ENCODE measurements at places on chromosomes 1 and 21.
A peak's percentile ranks its signal among the peaks of the same experiment; 100 is the strongest.

DNA sequence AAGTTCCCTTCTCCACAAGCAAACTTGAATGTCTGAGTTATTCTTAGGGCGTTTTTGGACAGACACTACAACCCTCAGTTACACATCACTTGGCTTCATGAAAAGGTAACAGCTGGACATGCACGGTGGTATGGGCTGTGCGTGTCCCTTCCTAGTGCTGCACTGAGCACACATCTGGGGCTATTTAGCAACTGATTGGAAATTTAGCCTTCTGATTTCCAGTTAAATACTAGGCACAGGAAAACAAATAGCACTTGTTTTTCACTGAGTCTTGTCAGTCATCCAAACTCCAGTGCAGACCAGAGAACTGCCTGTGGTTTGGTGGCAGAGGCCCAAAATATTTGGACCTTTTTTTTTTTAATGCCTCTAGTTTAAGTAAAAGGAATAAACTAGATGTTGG lies 134.7 kb downstream of the TGFBR3 start:
- DNase-seq: no peak

GRCh38 chr1:226609836-226610455 lies 61.4 kb downstream of the STUM start:
- no peak for DNase-seq

GRCh38 chr21:40372506-40372905 lies 474.5 kb downstream of the DSCAM start:
- no peak for DNase-seq

DNA sequence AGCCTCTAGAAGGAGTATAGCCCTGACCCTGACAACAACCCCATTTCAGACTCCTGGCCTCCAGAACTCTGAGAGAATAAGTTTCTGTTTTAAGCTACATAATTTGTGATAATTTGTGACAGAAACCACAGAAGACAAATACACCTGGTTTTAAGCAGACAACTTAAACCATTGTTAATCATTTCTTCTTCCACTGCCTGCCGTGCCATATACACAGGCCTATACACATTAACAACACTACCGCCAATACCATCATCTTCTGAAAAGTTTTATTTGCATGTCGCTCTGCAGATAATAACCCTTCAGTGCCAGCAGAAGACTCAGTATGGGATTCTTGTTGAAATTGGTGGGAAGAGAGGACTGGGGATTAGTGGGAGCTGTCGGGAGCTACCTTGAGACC lies 39.9 kb upstream of the KRTAP19-8 start:
- no peak for DNase-seq

- no peak for DNase-seq
Measured at GRCh38 chr1:172727956-172728603, 69.2 kb downstream of the FASLG start.

DNA sequence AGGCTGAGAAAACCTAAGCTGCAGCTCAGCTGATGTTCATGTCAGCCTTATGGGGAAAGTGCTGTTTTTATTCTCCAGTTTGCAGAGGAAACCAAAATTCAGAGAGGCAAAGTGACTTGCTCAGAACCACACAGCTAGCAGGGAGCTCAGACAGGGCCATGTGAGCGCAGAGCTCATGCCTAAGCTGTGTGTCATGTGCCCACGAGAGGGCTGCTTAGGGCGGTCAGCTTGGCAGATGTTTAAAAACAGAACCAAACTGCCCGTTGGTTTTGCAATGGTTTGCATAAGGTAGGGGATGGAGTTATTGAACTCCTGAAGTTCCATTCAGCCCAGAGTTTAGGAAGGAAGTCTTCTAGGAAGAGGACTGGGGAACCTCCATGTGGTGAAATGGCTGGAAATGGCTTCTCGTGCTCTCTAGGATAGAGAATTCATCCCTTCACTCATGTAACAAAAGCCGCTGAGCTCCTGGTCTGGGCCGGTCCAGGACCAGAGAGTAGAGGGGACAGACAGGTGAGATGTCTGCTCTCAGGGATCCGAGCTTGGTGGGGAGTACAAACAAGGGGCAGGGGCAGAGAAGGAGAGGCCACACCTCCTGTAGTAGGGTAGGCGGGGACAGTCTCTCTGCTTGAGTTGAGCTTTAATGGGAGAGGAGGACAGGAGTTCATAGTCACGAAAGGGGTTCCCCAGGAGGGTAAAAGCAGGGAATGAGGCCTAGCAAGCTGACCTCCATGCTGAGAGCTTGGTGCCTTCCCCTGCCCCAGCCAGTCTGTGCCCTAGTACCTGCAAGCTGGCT lies 46.9 kb downstream of the ARHGEF10L start:
- no peak for DNase-seq

DNA sequence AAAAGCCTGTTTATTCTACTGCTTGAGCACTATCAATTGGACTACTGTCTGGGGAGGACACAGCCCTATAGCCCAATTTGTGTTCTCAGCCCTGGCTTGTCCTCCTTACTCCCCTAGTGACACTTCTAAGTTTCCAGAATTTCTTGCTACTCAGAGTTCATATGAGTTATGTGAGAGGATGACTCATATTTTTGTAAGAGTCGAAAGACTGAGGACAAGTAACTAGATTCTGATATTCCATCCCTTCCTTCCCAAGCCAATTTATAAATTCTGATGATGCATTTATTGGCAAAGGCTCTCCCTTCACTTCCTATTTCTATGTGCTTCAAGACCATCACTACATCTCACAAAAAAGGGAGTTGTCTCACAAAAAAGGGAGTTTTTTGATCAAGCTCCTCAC lies 422.2 kb upstream of the DEPDC1 start:
- no peak for DNase-seq

- no peak for DNase-seq
Measured at GRCh38 chr1:48753293-48753692, 23.4 kb downstream of the BEND5 start.

DNA sequence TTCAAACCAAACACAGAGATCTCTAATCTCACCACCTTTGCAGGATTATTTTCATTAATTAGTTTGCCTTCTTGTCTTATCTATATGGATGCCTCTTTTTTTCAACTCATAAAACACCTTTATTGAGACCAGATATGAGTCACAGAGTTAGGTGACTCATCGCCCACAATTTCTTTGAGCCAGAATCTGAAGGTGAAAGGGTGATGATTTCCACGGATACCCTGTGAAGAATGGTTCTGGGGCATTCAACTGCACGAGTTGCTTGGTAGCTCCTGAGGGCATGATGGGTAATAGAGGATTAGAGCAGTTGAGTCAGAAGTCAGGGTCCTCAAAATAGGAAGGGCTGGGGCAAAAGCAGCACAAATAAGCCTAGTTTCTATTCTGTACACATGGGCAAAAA lies 128.2 kb downstream of the TBX19 start:
- peak; percentile 47 for DNase-seq

DNA sequence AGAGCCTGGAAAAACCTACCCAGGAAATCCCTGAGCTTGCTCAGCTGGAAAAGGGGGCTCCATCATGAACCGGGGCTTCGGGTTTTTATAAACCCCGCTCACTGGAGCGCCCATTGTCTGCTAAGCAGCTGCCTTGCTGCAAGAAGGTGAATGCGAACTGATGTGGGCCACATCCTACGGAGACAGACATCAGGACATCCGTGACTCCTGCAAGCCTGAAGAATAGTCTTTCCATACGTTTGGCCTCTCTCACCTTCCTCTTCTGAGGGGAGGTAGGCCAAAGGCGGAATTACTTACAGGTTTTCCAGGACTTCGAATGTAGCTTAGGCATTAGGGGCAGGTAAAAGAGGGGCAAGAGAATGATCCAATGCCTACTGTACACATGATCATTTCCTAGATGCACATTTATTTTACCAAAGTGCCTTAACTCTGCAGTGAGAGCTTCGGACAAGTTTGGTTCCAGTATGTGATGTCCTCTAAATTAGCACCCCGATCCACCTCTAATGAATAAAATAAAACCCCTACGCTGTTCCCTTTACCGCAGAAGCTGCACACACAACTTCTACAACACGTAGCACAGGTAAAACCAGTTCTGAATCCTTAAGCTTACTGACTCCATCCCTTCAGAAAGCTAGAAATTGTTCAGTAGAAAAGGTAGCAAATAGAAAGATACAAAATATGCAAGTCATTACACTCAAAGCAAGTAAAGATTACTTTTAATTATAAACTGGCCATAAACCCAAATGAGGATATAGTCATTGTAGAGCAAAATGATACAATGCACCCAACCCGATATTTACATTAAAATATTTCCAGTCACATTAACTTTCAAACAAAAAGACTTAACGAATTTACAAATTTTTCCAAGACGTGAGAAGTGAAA lies 866 bp upstream of the SORT1 start:
- DNase-seq: no peak

- DNase-seq: no peak
Measured at GRCh38 chr1:184494929-184495328, 108.1 kb downstream of the C1orf21 start.

GRCh38 chr1:43834280-43835081 lies 99.1 kb upstream of the ARTN start:
- DNase-seq: no peak

- DNase-seq: no peak
Measured at GRCh38 chr1:200150721-200151120, 123.2 kb downstream of the NR5A2 start.

GRCh38 chr21:41759214-41759840 lies 7.5 kb downstream of the RIPK4 start:
- no peak for DNase-seq

DNA sequence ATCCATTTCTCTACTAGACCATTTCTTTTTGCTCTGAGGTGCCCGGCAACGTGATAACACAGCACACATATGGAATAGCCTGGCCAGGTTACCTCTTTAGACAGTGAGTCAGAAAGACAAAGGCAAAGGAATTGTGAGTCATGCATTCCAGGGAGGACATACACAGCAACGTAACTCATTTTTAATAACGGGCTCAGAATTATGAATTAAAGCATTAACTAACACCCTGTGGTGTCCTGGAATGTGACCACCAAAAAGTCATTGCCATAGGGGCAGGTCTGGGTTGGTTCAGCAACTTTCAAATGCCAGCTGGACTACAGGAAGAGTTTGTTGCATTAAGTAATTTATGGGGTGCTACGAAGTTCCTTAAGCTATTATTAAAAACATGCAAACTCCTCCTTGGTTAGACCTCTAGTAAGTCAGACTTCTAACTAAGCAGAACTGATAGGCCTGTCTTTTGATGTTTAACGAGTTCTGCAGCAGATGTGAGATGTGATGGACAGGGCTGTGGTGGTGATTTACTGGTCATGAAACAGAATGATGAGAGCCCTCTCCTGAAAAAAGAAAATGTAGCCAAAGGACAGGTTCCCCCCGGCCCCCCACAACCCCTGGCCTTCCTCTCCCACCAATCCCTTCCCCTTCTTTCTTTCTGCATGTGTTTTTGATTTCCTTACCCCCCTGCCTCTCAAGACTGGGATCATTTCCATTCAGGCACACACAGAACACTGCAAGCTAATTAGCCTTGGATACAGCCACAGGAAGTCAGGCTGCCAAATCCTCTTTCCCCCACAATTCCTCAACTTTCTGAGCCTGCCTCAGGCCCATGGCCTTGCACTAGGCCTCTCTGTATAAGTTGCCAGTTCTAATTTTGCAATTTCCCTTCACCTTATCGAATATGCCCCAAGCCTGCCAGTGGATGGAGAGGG lies 88.9 kb upstream of the HAO2 start:
- no peak for DNase-seq

- DNase-seq: no peak
Measured at GRCh38 chr1:167294528-167294927, 73.8 kb downstream of the POU2F1 start.

DNA sequence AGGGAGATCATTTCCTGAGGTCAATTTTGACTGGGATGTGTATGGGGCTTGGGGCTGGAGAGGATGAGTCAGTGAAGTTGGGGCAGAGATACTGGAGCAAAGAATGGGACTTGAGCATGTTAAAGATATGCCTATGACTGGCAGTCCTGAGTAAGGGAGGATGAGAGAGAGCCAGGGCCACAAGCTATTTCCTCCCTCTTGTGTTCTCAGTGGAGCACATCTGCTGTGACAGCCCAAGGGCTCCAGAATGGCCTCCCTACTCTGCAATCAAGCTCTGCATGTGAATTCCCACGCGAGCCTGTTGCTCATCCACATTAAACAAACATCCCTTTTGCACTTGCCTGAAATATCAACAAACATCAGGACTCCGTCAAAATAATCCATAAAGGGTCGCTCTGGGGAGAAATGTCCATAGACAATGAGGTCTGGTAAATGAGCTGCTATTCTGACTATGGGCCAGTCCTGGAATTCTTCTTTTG lies 9.2 kb downstream of the ADCY10 start:
- DNase-seq: no peak

- DNase-seq: peak; percentile 49
Measured at GRCh38 chr1:21659099-21659923, 9.8 kb downstream of the RAP1GAP start.

DNA sequence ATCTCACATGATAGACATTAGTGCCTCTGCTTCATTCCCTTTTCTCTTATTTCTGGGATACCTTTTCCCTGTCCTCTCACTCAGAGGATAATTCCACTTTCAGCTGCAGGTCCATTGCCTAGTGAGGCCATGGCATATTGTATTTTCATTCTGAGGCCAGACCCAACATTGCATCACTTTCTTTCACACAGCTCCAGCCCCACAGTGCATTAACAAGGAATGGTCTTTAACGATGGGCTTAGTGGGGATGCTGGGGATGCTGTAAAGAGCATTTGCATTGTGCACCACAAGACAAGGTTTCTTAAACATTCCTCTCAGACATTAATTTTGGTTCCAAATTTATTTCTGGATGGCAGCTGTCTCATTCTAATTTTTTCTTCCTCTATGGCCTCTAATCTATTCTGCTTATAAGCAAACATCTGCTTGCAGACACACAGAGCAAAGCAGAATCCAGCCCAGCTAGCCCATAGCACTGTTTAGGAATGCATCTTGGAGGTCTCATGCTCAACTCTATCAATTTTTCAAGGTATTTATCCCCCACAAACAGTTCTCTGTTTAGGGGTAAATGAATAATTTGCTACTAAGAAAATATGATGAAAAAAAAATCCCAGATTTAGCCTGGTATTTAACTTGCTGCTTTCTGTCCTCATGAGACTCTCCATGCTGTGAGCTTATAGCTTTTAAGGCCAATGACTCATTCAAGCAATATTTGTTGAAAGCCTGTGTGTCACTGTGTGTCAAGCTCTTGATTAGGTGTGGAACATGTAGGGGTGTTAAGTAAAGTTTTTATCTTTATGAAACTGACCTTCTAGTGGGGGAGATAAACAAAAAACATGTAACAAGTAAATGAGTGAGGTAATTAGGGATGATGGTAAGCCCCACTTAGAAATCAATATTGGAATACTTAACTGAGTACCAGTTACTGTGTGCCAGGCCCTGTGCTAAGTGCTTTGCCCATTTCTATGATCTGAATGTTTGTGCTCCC lies 44.5 kb upstream of the CCDC190 start:
- no peak for DNase-seq

- DNase-seq: no peak
Measured at GRCh38 chr1:158146739-158147138, 34.0 kb upstream of the CD1D start.

GRCh38 chr1:167981933-167982332 lies 45.1 kb upstream of the MPC2 start:
- no peak for DNase-seq

- DNase-seq: no peak
Measured at GRCh38 chr1:115830963-115831362, 10.0 kb downstream of the NHLH2 start.

- no peak for DNase-seq
Measured at GRCh38 chr1:209863766-209864485, 36.2 kb downstream of the UTP25 start.

- no peak for DNase-seq
Measured at GRCh38 chr1:14320986-14321385, 277.5 kb upstream of the KAZN start.
